ENCODE measurements at places on chromosomes 7 and 10.

GRCh38 chr10:70457759-70458305, 16.4 kb upstream of the NODAL start:
- no peak for DNase-seq

DNA sequence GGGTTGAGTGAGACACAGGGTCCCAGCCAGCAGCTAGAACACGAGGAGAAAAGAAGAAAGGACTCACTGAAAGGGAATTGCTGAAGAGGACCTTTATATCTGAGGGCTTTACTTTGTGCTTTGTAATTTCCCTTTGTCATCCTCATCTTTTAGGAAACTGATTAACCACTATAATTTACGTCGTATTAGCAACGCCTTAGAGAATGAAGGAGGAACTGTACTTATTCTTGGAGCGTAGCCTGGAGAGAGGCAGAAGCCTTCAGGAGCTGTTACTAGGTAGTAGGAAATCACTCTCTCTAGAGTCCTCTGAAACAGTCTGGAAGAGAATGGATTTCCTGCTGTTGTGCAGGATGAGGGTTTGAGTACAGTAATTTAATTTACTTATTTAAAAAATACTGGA, 101.0 kb upstream of the STEAP1B start:
- no peak for DNase-seq

GRCh38 chr7:95126053-95126709, 198.2 kb downstream of the PON1 start:
- no peak for DNase-seq

DNA sequence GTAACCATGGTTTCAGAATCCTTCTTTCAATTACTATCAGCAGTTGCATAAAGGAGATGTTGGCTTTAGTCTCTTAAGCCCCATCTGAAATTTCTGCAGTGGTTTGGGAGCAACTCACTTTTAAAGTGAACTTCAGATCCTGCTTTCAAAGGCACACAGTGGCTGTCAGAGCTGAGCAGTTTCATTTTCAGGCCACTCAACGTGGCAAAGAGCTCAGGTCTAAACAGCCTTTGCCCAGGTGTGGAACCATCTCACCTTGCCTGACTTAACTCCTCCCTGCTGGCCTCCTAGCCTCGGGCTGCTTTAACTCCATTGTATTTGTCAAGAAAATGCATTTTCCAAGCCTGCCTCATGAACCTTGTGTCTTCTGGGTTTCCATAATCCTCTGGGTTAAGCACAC, 197.5 kb upstream of the KMT2E start:
- no peak for DNase-seq

- DNase-seq: peak; percentile 37
Observed at GRCh38 chr10:5975641-5976473, 1.5 kb downstream of the IL15RA start.

- no peak for DNase-seq
Observed at GRCh38 chr7:4792537-4793126, 17.2 kb downstream of the AP5Z1 start.

DNA sequence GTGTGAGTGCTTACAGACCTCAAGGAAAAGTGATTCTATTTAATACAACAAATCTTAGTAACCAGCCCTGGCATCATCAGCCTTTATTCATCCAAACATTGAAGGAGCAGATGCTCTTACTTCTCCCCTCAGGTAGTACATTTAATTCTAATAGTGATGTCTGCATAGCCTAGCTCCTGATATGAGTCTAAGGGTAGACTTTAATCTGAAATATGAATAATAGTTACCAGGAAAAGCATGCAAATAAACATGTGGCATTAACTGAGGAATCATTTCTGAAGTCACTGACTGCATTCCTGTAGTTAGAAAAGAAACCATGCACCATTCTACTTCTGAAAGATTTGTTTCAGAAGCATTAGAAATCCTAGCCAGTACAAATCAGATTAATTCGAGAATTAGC, 25.7 kb upstream of the LMBR1 start:
- DNase-seq: no peak

DNA sequence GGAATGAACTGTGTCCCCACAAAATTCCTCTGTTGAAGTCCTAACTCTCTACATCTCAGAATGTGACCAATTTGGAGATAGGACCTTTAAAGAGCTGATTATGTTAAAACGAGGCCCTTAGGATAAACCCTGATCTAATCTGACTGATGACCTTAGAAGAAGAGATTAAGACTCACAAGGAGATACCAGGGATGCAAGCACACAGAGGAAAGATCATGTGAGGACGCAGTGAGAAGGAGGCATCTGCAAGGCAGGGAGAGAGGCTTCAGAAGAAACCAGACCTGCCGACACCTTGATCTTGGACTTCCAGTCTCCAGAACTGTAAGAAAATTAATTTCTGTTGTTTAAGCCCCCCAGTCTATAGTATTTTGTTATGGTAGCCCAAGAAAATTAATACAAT, 94.9 kb upstream of the ZNF800 start:
- DNase-seq: no peak

DNA sequence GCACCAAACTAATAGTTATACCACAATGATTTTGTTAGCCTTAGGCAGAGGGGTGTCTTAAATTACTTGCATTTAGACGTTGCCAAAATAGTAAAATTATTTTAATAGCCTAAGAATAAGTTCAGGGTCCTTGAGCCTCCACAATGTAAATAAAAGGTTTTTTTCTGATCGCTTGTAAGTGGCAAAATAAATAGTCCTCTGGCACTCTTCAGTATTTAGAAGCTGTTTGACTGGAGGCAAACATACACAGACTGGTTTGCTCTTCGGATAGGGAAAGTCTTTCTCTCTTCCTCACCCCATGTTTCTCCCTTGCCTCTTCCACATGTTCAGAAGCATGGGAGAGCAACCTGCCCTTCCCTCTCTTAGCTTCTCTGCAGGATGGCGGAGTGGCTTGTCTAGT, 49.5 kb upstream of the FAM180A start:
- no peak for DNase-seq

DNA sequence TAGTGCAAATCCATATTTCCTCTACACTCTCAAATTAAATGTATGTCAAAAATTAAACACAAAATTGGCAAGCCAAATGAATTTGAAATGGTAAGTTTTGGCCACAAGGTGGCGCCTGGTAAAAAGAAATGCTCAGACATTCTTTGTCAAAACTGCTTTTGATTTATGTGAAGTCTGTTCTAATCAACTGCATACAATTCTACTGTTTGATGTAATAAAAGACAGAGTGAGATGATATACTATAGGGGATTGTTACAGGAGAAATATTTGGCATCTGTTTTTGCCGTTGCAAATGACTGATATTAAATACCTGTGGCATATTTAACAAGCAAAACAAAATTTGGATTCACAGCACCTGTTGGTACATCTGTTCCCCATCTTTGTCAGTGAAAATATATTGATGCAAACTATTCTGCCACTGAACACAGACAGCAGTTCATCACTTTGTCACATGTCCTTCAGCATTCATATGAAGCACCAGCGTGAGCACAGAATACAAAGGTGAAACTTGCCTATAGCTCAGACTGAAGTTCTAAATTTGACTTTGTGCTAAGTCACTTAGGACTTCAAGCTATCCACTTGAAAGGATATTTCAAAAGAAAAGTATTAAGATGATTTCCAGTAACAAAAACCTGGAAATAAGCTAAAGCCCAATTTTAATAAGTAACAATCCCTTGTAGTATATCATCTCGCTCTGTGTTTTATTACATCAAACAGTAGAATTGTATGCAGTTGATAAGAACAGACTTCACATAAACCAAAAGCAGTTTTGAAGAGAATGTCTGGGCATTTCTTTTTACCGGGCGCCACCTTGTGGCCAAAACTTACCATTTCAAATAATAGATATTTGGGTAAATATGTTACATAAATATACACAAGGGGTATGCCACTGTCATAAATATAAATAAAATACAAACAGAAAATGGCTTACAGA, 10.2 kb upstream of the CH25H start:
- peak; percentile 23 for DNase-seq

- DNase-seq: no peak
Observed at GRCh38 chr7:28573651-28574301, 161.5 kb downstream of the CREB5 start.

DNA sequence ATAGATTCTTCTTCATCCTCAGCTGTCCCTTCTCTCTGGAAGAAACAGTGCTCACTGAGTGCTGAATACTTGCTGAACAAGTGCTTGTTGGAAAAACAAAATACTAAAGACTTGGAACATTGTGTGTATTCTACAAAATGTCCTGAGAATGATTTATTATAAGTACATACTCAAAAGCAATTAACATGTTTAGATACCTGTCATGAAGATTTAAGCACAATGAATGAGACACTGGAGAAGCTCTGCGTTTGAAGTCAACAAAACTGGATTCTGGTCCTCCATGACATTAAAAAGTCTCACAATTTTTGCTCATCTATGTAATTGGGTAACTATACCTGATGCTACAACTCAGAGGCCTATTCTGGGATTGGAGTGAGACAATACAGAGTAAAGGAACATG, 34.8 kb upstream of the LAMB1 start:
- DNase-seq: no peak

GRCh38 chr7:6451224-6451705, 3.5 kb upstream of the DAGLB start:
- DNase-seq: no peak

- no peak for DNase-seq
Observed at GRCh38 chr10:76139431-76139830, 708.0 kb downstream of the LRMDA start.

DNA sequence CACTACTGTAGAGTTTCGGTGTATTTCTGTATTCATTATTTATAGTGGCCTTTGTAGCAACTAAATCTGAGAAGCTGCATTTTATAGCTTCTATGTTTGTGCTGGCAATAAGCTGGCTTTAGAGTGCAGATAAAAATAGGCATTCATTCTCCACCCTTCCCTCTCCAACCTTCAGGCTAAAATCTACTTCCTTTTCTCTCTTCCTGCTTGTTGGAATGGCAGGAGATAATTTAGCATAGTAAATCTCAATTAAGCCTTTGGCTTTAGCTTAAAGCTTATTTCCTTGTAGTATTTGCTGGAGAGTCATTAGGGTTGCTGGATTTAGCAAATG, 58.5 kb downstream of the CPVL start:
- no peak for DNase-seq

- DNase-seq: no peak
Observed at GRCh38 chr10:33553748-33554571, 219.5 kb upstream of the NRP1 start.

All from stimulated activated CD4-positive, alpha-beta T cell treated with anti-CD3 and anti-CD28 coated beads, TNF-alpha, amount 100 ng/mL, for 4 hours (primary cell).